ENCODE measurements at places on chromosomes 4 and X.

- no peak for DNase-seq
Observed at GRCh38 chr4:94419956-94420355, 31.8 kb upstream of the PDLIM5 start.

DNA sequence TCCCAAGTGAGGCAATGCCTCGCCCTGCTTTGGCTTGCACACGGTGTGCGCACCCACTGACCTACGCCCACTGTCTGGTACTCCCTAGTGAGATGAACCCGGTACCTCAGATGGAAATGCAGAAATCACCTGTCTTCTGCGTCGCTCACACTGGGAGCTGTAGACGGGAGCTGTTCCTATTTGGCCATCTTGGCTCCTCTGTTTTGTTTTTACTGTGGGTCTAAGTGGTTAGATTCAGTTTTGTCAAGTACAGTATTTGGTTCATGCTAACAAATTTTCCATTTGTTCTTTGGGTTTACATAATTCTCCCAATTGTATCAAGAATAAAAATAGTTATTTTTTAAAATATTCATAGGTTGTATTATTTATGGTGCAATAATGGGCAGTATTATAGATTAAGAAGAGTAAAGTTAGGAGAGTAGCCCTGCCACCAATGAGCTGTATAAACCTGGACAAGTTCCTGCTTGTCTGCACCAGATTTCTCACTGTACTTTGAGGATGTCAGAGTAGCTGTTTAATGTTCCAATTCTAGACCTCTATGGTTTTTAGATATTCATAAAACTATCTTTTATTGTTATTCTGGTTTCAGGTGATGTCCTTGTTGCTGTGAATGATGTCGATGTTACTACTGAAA lies 23.4 kb downstream of the INTU start:
- DNase-seq, result no peak

DNA sequence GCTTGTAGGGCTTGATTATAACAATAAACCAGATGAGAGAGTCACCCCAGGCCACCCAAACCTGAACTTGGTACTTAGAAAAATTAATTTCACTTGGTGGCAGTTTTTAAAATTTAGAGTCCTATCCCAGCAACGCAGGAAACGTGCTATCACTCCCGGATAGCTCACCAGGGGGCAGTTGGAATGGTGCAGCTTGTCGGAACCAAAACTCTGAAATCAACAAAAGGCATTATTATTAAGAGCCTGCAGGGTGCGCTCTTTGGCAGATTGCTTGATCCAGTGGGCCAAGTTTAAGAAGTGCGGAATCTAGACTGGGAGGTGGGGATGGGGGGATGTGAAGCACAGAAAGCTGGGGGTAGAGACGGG lies 2.4 kb downstream of the FRAS1 start:
- DNase-seq, result no peak

DNA sequence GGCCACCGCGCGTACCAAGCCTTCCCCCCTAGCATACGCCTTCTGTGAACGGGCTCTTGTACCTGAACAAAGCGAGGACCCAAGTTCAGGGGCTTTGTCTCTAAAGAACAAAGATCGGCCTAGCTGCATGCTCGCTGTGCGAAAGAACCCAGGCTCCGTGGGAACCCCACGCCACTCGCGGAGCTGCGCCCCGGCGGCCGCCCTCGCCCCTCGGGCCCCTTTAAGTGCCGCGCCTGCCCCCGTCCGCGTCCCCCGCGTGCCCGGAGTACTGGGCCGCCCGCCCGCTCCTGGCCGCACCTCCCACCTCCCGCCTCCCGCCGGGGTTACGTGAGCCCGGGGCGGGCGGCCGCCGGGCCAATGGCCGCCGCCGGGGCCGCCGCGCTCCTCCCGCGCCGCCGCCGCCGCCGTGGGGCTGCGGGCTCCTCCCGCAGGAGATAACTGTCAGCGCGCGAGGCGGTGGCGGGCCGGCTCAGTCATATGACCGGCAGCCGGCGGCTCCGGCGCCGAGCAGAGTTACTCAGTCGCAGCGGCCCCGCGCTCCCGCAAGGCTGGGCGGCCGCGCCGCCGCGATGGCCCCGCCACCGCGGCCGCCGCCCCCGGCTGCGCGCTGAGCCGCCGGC lies at the start of gene FNIP2:
FNIP2 (plus strand) TSS at position 472 of the 620 bp plus-strand sequence. CDS start 187 bp downstream, outside the sequence.
- peak; percentile 61 for DNase-seq

GRCh38 chr4:124334119-124334518 lies 378.4 kb downstream of the ANKRD50 start:
- DNase-seq, result no peak

- DNase-seq, result peak; percentile 48
Observed at GRCh38 chrX:132488819-132489577, at the start of gene MBNL3. TSS of gene MBNL3 (minus strand) at chrX:132489038. CDS start at chrX:132439611, 49,427 bp downstream.

Measured in activated T-helper 1 cell treated with Interleukin-2 at 50 U/mL for 16 hours (primary cell).